ENCODE measurements at places on chromosomes 2 and 18.

GRCh38 chr2:186984481-186984880 is 135.5 kb upstream of the ZSWIM2 start:
- DNase-seq: no peak

- DNase-seq: no peak
Observed at GRCh38 chr2:30803281-30803680, 4.0 kb downstream of the CAPN13 start.

DNA sequence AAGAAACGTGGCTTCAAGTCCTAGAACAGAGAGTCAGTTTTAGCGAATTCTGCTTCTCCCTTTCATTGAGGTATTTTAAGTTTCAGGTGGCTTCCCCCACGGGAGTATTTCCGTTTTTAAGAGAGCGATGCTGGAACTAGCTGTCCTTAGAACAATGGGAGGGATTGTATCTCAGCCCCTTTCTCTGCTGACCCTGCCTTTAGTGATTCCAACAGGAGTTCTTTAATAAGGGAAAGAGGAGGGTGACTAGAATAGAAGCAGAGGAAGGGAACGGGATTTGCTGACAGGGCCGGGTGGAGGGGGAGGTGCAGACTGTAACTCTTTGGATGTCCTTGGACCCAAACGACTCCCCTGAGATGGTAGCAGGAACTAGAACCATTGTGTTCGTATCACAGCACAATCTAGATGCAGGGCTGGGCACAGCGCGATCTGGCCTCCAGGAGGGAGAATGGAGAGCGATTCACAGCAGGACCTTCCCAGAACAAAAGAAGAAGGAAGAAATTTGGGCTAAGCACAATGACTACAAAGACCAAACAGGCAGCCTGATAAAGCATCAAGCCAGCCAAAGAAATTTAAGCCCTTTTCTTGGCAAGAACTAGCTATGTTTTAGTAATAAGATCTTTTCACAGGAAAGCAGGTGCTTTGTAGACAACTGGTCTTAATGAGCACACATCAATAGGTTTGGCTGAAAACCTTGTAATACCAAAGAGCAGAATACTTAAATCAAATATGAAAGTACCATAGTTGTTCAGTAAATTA is 15.8 kb upstream of the RTTN start:
- DNase-seq: peak; percentile 55

DNA sequence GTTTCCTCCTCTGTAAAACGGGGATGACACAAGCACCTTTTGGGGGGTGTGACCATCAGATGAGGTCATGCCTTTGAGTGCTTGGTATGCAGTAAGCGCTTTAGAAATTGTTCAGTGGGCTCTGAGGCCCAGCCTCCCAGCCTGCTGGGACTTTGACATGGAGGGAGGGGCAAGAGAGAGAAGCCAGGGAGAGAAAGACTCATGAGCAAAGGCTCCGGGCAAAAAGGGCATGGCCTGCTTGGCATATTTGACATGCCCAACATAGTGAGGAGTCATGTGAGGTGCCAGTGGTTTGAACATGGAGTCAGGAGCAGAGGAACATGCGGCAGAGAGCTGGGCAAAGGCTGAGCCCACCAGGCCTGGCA is 14.0 kb downstream of the TNS1 start:
- DNase-seq: no peak

GRCh38 chr2:191222507-191222906 is 22.7 kb upstream of the MYO1B start:
- DNase-seq: no peak

GRCh38 chr18:46728219-46728930 is 28.5 kb downstream of the ST8SIA5 start:
- DNase-seq: no peak

DNA sequence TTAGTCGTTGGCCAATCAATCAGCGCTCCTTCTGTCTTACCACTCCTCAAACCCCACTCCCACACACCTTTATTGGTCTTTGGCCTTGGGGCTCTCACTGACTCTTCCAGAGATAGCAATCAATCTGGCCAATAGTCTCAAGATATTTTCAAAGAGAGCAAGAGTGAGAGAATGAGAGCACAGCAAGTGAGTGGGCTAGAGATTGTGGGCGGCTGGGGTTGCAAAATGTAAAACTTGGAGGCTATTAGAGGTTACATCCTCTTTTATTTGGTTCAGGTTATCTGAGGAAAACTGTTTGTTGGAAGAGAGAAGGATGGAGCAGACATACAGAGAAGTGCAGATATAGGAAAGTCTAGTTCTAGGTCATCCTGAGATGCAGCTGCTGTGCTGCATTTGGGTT is 32.8 kb downstream of the TACR1 start:
- no peak for DNase-seq

DNA sequence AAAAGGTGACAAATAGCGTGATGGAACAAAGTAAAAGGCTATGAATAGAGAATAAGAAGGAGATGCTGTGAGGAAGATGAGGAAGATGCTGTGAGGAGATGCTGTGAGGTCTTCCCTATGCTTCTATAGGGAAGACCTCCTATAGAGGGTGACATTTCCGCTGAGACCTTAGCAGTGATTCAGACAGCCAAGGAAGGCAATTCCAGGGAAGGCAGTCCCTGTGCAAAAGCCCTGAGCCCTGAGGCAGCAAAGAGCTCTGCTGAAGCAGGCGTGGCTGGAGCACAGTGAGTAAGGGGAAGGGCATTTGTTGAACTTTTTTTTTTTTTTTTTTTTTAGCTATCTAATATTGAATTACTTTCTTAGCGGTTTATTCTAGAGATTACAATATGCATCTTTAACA is 142.7 kb upstream of the FOSL2 start:
- DNase-seq: no peak

- DNase-seq: no peak
Observed at GRCh38 chr2:27952070-27952469, 61.5 kb downstream of the BABAM2 start.

- peak; percentile 81 for DNase-seq
Observed at GRCh38 chr2:37877457-37878315, 47.4 kb upstream of the RMDN2 start.

- no peak for DNase-seq
Observed at GRCh38 chr2:30666266-30666874, 140.9 kb downstream of the CAPN13 start.

DNA sequence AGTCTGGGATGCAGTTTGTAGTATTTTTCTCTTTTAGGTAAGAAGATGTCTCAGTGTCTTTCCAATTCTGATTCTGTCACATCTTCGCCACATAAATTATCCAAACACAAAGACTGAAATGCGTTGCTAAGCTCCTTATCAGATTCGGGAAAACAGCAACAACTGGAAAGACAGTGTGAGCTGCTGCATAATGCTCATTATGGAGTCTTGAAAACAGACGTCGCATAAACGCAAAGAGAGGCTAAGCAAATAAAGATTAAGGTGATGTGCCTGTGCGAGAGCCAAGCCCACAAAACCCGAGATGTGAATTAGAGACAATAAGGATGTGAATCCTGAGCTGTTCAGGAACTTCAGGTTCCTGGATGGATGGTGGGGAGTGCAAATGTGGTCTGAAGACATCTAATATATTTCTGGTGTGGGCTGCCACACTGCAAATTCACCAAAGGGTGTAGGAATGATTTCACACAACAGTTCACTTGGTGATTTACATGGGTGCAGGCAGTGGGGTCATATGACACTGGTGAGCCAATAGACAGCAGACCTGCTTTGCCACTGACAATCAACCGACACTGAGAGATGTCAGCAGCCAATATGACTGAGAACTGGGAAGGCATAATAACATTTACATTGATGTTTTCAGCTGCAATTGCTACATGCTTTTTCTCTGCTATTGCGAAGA is 195.8 kb downstream of the MTX2 start:
- peak; percentile 53 for DNase-seq

GRCh38 chr2:204359076-204359475 is 186.2 kb upstream of the PARD3B start:
- no peak for DNase-seq

DNA sequence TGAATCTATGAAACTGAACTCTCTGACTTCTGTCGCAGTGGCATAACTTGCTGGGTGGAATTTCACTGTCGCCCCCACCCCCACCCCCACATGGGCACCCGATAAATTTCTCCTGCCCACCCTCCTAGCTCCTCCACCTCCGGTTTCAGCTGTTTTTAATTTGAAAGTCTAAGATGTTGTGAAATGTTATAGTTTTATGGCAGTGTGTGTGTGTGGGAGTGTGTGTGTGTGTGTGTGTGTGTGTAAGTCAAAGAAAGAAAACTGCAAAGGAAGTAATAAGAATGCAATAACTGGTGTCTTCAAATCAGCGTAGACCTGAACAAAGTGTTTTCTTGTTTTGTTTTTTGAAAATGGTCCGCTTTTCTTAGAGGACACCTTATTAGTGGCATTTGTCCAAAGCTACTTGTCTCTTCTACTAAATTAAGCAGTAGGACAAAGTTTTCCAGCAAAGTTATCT is 388 bp downstream of the DTNA start:
- DNase-seq: no peak

GRCh38 chr18:30811580-30811979 is 231.0 kb downstream of the DSC3 start:
- DNase-seq: no peak

DNA sequence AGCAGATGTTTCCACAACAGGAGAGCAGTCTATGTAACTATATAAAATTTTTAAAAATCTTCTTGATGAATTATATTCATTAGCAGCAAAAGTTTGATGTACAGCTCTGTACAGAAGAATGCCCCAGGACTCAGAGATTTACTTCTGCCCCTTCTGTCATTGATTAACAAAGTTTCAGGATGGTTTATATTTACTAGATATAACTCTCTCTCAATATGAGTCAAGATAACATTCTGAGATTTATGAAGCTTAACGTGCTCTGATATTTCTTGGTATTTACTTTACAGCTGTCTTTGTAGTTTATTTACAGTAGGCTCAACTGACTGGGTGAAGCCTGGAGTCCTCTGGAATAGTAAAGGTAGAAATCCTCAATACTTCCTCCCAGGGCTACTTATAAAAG is 93.6 kb upstream of the HNMT start:
- DNase-seq: no peak

GRCh38 chr2:122266636-122267035 is 511.2 kb downstream of the TSN start:
- no peak for DNase-seq

DNA sequence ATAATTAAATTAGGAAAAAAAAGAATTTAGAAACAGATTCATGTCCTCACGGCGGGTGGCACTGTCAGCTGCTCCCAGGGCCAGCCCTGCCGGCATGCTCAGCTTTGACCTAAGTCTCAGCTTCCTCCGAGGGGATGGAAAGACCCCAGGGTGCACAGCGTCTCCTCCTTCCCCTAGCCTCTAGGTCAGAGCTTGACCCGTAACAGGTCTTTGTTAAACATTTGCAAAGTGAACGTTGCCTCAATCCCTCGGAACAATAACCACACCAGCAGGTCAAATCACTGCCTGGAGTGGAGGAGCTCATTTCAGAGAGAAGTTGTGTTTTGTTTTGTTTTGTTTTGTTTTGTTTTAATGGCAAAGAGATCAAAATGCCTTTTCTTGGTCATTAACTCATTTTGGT is 171.3 kb downstream of the TMEM18 start:
- DNase-seq: no peak

DNA sequence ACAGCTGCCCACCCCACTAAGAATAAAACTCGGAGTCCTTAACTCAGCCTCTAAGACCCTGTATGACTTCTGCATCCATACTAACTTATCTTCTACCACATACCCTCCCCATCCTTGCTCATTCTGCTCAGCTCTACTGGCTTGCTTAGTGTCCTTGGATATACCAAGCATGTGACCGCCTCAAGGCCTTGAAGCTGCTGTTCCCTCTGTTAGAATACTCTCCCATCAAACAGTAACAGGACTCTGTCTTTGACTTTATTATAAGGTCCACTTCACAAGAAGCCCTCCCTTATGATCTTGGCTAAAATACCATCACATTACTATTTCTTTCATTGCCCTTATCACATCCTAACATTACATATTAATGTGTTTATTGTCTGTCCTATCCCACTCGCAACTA is 117.3 kb downstream of the DYM start:
- no peak for DNase-seq

DNA sequence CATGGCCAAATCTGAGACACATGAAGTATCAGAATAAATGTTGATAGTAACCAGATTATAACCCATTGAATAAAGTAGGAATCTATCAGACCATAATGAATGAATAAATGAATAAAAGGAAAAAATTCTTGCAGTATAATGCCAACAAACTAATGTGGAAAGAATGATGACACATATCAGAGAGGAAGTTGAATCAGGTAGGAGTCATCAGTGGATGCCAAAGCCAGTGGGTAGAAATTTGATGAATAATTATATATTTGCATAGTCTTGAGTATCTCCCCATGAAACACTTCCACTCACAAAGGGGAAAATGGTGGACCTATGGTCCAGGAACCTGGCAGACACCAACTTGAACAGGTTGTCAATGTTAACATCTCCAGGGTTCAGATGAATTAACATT is 68.6 kb downstream of the GALNT3 start:
- no peak for DNase-seq

DNA sequence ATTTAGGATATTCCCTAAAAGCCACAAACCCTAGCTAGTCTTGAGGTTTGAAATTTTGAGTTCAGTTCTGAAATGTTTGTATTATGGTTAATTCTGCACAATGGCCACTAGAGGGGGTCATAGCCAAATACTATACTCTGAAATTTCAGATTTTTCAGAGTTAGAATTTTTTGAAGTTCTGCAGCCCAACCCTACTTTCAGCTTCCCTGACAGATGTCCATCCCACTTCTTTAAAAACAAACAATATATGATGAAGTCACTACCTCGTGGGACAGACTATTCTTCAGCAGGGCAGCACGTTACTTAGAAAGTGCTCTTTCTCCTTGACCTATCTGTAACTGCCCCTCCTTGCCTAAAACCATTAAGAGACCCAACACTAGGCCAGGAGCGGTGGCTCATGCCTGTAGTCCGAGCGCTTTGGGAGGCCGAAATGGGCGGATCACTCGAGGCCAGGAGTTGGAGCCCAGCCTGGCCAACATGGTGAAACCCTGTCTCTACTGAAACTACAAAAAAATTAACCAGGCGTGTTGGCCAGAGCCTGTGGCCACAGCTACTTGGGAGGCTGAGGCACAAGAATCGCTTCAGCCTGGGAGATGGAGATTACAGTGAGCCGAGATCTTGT is 48.2 kb upstream of the PAPOLG start:
- peak; percentile 40 for DNase-seq

DNA sequence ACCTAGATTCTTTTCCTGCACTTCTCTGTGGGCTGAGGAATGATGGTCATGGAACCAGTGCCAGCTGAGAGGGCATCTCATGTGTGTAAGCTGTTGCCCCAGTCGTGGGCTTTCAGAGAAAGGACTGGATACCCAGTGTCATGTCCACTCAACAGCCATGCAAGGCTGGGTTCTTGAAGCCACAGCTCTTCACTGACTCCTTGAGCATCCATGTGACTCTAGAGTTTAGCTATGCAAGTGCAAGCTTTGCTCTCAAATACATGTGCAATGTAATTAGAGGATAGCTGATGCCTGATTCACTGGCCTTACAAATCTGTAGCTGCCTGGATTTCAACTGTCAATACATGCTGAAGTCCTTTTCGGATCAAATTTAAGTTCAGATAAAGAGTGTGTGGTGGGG is 46.8 kb upstream of the EML6 start:
- no peak for DNase-seq

- DNase-seq: no peak
Observed at GRCh38 chr2:115386465-115386864, 944.0 kb downstream of the DPP10 start.

- peak; percentile 51 for DNase-seq
Observed at GRCh38 chr2:56191617-56192016, 7.8 kb downstream of the CCDC85A start.

GRCh38 chr2:24548058-24548457 is 57.0 kb downstream of the NCOA1 start:
- no peak for DNase-seq

Data from retina (tissue), 1 donor.